ENCODE measurements at places on chromosomes 1 and 21.

DNA sequence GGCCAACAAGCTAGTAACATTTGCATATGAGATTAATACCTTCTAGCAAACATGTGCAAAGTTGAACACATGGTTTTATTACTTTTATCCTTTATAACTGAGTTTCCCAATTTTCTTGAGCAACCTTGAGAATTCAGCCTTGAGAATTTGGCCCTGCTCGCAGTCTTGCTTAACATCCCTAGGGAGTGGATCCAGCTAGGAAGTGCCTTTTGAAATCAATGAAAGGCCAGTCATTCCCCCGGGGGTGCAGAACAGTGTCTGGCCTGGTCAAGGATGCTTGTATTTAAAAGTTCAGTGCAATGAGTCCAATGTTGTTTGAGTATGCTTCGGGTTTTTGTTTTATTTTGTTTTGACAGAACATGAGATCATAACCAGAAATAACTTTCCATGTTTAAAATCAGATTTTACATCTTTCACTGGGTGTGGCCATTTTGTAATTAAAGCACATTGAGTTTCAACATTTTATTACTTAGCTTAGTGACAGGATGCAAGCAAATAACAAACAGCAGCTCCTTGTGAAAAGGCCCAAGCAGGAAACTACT is 16.7 kb downstream of the PALMD start:
- DNase-seq, result no peak

DNA sequence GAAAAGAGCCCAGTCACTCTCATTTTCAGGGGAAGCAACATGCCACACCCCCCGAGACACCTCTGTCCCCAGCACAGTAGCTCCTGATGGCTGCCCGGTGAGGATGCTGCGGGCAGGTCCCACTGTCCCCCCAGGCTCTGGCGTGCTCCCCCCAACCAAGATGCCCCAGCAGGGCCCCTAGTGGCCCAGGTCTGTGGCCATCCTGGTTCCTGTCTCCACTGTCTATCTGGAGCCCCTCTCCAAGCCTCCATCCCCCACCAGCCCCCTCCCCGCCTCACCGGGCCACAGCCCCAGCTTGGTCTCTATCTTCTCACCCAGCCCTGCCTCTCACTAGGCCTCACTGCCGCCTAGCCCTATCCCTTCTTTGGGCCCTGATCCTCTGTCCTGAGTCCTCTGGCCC is 61.8 kb downstream of the UBIAD1 start:
- no peak for DNase-seq

- DNase-seq, result no peak
Observed at GRCh38 chr1:57277681-57278080, 146.2 kb downstream of the DAB1 start.

DNA sequence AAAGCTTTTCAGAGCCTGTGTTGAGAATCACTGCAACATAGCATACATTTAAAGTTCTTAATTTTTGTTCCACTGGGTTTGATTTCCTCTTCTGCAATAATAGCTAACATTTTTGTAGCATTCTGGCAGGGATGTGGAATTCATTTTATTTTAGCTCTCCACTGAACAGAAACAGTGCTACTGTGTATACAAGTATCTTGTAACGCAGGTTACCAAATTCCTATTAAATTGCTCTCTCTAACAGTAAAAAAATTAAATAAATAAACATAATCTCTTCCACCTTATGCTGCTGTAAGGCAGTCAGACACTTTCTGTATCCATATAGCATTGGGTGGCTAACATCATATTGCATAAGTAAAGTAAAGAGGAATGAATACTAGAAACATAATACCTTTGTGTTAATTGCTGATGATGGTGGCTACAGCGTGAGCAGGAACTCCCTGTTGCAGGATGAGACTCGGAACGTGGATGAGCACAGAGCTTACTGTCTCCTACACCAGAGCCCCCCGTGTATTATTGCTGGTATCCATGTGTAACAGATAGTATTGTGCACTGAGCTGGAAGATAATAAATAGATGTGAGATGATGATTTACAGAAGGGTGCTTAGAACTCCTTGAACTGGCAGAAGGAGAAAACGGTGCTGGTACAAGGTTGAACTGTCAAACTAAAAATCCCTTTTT is 276.9 kb upstream of the SNX7 start:
- no peak for DNase-seq

DNA sequence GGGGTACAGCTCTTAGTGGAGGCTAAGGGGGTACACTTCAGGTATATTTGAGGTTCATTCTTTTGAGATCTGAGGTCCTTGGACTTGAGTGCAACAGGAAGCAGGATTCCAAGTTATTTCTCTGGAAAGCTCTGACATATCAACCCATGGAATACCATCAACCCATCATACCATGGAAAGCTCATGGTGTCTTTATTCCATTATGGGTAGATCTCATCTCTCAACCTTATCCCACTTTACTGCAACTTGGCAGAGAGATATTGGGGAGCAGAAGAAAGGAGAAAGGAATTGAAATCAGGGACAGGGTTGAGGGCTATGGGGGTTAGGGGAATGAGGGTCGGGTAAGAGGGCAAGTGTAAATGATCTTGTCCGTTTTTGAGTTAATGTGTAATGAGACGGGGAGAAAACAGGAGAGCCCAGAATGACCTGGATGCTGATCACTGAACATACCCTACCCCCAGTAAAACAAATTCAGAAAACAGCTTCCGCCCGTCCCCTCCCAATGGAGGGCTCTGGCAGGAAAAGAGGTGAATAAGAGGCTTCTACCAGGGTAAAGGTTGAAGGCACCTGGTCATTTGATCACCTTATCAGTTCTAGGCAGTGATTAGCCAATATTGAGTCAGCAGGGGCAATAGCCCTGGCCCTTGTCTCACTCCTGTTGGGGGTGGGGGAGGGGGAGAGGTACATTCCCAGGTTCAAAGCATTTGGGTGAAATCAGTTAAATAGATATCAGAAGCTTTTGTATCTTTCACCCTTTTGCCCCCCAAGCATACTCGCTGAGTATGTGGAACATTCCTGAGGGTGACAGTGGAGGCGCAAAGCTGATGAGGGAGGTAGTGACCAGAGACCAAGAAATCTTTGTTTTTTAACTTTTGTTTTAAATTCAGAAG is 622 bp upstream of the APOA2 start:
- DNase-seq, result peak; percentile 99

DNA sequence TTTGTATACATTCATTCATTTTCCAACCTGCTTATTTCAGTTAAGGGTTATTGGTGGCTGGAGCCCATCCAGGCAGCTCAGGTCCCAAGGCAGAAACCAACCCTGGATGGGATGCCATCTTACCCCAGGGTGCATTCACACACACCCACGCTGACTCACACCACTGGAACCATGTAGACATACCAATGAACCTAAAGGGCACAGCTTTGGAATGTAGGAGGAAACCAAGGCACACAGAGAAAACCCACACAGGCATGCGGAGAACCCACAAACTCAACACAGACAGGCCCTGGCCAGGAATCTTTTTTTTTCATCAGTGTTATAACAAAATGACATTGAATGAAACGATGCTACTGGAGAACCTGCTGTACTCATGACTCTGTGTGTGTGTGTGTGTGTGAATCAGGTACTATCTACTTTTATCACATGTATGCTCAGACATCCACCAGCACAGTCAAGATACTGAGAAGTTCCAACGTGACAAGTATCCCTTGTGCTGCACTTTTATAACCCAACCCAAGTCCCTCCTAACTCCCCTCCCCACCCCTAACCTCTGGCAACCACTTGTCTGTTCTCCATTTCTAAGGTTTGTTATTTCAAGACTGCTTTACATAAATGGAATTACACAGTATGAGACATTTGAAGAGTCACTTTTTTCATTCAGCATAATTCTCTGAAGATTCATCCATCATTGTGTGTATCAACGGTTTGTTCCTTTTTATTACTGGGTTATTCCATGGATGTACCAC is 286.8 kb upstream of the PLD5 start:
- no peak for DNase-seq

DNA sequence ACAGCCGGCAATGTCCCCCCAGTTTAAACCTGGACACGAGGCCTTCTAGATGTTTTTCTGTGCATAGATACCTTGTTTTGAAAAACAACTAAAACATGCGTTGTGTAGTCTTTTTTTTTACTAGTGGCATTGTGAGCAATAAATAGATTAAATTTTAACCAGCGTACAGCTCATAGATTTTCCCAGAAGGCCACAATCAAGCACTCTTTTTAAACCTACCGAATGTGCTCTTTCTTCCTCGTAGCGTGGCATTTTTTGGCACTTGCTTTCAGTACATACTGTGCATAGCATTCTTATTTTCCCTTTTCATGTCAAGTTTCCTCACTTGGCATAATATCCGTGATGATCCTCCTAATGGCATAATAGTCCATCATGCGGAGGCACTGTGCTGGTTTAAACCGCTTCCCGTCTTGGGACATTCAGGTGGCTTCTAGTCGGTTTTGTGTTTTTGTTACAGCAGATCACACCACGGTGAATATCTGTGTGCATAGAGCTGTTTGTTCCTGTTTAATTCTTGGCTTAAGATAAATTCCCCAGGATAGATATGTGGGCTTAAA is 95.3 kb downstream of the PDE9A start:
- no peak for DNase-seq

- no peak for DNase-seq
Observed at GRCh38 chr1:56106531-56107274, 472.7 kb downstream of the PLPP3 start.

GRCh38 chr21:32794644-32795079 is 23.1 kb upstream of the PAXBP1 start:
- peak; percentile 63 for DNase-seq

DNA sequence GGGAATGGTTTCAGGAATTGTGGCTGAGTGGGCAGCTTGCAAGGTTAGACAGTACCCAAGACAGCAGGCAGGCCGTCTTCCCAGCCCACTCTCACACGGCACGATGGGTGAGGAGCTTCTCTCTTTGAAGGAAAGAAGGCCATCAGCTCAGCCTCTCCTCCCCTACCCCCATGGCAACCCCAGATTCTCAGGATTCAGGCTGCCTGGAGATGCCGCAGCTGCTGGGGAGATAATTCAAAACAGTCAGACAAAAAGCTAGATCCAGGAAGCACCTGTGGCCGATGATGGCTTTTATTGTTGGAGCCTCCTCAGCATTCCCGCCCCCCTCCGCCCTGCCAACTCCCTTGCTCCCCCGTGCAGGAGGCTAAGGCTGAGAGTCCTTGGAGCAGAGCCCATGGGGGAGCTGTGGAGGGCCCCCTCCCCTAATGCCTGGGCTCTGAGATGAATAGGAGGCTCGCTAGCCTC is 220.5 kb downstream of the TRABD2B start:
- no peak for DNase-seq

GRCh38 chr1:201709564-201710295 is 119.2 kb upstream of the IPO9 start:
- DNase-seq, result peak; percentile 24

- DNase-seq, result no peak
Observed at GRCh38 chr1:226784081-226785049, 45.3 kb upstream of the ITPKB start.

DNA sequence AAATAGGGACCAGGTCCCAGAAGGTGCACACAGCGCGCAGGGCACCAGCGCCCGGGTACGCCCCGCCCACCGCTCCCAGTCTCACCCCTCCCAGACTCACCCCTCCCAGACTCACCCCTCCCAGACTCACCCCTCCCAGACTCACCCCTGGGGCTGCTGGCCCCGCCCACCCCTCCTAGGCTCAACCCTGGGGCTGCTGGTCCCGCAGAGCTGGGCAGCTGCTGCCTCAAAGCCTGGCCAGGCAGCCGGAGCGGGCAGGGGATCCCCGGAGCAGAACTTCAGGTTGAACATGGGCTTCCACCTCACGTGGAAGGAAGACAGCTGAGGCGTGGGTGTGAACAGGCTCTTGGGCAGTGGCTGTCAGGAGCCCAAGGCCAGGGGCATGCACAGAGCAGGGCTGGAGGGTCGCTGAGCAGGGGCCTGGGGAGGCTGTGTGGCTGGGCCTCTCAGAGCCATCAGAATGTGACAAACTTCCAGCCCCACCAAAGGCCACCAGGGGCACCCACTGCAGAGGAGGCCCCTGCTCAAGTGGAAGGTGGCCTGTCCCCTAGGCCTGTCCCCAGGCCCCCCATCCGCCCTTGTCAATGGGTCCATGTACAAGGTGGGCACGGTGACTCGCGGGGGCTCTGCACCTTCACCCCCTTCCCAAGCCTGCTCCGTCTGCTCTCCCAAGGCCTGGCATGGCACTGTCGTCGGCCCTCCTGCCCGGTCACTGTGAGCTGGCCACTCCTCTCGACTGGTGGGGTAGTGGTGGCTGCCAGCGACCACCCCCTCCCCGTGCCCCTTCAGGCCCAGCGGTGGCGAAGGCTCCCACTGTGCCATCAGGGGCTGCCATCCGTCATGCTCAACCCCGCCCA is 20.4 kb upstream of the SUMO3 start:
- DNase-seq, result no peak

DNA sequence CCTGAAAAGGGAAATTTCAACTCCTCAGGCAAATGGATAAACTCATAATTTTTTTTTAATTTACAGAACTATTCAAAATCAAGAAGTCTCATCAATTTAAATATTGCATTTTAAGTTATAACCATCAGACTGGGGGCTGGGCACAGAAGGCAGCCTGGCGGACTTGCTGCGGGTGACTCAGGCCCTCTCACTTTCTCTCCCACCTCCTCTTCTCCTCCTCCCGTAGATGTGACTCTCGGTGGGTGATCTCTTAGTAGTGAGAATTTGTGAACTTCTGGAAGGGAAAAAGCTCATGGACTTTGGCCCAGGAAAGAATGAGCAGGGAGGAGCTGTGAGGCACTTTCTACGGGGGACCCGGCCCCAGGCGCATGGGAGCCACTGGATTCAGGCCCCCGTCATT is 32.9 kb downstream of the CLIC6 start:
- DNase-seq, result no peak

DNA sequence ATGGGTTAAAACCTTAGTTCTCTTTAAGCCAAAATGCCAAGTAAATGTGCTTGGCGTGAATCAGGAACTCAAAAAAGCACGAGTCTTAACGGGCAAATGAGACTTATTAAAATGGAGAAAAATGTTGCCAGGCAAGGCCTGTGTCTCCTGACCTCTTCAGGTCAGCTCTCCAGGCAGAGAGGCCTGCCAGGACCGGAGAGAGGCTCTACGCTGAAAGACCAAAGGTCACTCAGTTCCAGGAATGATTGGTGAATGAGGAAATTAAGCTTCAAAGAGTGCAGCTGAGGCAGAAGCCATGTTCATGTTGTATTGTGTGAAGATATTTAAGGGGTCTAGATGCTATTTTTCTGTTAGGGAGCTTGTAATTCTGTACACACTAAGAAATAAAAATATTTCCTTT is 66.6 kb downstream of the SPAG17 start:
- peak; percentile 76 for DNase-seq

GRCh38 chr1:24560361-24560760 is 4.5 kb downstream of the NCMAP start:
- DNase-seq, result no peak

DNA sequence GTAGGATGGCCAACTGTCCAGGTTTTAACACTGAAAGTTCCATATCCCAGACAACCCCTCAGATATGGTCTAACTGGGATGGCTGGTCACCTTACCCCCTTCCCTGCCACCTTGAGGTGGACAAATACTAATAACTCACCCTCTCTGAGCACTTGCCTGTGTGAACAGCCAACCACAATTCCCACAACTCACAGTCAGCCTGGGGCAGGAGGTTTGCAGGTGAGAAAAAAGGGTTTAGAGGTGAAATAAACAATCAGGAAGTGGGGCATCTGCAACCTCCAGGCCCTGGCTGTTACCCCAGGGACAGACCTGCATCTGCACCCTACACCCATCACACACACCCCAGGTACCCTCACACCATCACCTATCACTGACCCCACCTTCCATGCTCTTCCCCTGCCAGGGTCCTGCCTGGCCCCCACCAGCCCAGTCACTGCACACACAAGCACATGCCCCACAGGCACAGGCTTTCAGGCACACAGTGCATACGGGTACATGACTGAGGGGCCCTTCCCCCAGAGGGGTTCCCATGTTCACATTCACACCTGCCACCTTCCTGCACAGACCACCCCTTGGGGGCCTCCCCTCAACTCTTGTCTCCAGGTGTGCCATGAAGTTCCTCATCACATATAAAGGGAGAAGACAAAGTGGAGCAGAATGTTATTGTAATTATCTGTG is 679.5 kb downstream of the MATN1 start:
- DNase-seq, result no peak

Measured in HepG2 (cell line).